Stimulated activated CD4-positive, alpha-beta T cell treated with anti-CD3 and anti-CD28 coated beads, Interleukin-12 subunit alpha, Interleukin-12 subunit beta, amount 100 ng/mL, for 24 hours (primary cell): ENCODE measurements at places on chromosomes 7 and 10.

DNA sequence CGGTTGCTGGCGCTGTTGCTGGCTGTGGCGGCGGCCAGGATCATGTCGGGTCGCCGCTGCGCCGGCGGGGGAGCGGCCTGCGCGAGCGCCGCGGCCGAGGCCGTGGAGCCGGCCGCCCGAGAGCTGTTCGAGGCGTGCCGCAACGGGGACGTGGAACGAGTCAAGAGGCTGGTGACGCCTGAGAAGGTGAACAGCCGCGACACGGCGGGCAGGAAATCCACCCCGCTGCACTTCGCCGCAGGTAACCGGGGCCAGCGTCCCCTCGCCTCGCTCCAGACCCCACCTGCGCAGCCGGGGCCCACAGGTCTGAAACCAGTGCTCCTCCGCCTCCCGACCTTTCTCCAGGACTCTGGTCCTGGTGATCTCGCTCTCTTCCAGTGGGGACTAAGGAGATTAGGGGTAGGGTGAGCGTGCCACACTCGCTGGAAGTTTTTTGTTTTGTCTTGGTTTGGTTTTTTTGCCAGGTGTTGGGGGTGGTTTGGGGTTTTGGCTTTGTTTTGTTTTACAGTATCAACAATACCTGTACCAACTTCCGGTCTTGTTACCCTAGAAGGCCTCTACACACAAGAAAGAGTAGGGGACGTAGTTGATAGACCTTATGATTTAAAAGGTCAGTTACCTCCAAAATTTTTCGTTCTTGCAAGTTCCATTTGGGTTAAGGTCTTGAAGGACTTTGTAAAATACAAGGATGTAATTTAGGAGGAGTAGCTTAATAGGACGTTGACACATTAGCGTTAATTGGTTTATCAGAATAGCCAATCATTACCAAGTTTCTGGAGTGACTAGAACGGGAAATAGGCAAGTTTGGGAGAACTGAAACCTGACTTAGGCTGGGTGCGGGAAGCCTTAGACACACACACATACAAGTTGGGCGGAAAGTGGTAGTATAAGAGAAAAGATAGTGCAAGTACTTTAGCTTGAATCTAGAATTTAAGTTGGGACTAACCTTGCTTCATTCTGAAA is 704 bp downstream of the TNKS2 start:
- DNase-seq, result peak; percentile 20

DNA sequence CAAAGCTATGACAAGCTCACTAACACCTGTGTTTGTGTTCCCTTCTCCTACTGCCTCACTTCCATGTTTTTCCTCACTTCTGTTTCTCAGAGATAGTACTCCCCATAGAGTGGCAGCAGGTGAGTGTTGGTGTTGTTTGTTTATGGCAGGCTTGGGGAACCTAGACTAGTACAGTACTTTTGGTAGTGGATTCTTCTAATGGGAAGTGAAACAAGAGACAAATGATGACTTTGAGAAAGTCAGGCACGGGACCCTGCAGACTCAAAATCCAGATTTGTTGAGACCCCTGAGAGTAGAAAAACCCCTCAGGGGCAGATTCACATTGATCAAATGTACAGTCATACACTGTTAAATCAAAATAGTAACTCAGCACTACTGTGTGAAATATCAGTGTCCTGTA is 6.4 kb upstream of the CFAP69 start:
- no peak for DNase-seq

DNA sequence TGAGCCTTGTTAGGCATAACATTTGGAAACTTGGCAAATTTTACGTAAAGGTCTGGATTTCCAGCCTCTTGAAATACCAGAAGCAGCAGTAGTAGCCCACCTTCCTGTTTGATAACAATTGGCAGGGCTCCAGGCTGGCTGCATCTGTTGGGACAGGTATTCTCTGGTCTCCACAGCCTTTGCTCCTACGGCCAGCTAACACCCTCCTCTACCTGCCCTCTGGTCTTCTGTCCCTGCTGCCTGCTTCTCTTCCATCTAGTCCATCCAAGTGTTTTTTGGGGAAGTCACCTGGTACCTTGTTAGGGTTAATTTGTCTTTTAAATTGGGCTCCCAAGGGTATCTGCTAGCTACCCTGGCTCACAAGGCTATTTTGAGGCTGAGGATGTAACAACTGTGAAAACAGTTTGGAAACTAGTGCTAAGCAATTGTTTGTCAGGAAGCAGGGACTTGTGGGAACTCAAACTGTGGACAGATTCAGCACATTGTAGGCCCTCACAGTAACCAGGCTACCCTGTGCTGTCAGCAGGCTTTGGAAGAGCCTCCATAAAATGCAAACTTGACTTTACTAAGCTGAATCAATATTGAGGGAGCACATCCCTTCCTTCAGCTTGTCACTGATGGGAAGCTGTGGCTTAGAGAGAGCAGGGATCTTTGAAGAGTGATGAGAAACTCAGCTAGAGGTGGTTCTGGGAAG is 8.5 kb downstream of the RPS24 start:
- no peak for DNase-seq

DNA sequence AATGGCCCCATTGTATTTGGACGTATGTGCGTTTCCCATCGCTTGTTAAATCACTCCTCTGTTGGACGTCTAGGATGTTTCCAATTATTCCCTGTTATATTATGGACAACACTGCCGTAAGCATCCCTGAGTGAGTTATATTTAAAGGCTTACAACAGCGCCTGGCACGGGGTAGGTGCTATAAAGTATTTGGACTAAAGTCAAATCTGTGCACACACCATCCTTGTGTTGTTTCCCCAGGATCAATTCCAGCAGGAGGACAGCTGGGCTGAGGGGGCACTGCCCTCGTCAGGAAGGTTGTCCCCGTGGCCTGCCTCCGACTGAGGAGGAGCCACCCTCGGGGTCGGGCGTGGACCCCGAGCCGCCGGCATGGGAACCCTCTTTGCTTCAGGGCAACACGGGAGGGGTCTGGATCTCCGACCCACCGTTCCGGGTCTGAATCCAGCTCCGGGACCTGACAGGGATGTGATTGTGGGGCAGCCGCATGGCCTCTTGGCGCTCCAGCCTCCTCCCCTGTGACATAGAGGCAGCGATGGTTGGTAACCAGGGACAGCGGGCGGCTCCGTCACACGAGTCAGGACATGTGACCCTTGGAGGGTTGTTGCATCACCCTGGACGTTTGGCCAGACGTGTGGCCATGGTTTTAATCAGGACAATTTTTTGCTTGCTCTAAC is 1.5 kb upstream of the JAKMIP3 start:
- no peak for DNase-seq

DNA sequence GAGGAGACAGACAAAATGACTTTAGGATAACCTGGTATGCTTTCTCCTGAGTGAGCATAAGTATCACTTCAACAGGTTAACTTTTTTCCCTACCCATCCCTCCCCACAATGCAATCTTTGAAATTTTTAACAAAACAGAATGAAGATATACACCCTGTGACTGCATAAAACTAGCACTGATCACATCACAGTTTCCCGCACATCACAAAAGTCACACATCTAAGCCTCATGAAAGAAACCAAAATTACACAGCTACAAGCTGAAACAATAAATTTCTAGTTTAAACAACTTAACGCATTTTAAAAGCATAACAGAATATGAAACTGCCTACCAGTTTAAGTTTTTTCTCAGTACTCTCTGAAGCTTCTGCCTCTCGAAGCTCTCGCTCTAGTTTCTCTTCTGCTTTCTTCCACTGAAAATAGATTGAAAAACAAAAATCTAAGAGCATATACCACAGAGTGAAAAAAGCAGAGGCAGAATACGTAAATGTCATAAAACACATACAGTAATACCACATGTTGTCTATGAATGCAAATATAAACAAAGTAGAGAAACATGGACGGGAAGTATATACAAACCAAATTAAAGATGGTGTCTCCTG is 18.1 kb downstream of the NOC3L start:
- no peak for DNase-seq

DNA sequence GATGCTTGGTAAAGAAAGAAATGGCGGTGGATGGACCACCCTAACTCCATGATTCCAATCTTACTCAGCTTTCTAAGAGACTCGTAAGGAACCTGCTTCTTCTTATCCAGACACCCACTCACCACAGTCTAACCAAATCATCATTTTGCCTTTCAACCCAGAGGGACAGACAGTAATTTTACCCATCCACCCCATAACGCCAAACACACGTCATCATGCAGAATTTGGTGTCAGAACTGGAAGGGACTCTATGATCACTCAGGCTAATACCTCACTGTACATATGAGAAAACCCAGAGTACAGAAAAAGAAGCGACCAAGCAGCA is 388 bp downstream of the ECD start:
- DNase-seq, result no peak

GRCh38 chr10:97361537-97361901 is 27.0 kb upstream of the FRAT2 start:
- DNase-seq, result no peak

GRCh38 chr7:155449008-155449868 is 8.7 kb upstream of the EN2 start:
- no peak for DNase-seq

GRCh38 chr7:25389489-25390106 is 161.3 kb upstream of the NPVF start:
- no peak for DNase-seq

DNA sequence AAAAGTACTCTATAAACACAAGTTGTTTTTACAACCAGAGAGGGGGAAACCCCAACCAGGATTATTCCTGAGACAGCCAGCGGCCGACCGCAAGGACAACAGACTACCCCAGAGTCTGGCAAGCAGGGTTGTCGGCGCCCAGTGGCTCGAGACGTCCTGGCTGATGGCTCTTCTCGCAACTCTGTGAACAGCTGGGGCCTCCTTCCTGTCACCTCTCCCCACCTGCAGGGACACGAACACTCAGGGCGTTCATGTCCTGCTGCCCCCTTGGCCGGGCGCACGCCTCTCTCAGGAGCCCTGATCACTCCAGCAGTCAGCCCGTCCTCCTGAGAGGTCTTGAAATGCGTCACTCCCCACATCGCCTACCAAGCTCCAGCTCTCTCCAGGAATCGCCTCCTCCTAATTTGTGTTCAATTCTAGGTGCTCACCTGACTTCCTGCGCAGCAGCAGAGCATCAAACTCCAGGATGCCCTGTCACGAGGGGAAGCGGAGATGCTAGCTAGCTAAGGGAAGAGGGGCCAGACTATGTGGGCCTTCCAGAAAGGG is 66.4 kb upstream of the TNRC18 start:
- DNase-seq, result no peak

DNA sequence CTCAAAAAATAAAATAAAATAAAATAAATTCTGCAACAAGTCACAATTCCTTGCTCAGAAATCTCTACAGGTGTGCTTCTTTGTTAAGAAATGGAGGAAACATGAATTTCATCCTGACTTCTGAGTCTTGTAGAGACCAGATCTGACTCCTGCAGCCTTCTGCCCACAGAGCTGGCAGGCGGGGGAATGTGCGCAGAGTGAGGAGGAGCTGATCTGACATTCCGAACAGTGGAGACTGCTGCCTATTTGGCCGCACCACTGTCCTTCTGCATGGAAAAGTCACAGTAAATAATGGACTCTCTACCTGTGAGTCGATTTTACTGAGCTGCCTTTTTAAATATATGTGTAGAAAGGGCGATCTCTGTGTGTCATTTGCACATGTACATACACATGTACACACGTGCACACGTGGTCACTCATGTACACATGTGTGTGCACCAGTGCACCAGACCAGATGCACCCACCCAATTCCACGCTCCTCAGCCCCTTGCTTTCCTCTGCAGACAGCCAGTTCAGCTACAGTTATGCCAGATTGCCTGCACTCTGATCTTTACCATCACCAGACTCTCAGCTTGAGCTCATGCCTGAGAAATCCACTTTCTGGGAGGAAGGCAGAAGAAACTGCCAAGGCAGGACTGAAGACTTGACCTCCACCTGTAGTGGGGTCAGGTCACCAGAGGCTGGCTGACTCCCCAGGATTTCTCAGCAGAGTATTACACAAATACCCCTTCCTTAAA is 54.9 kb downstream of the IKZF1 start:
- no peak for DNase-seq

- DNase-seq, result no peak
Measured at GRCh38 chr7:5693529-5693928, 87.9 kb downstream of the RNF216 start.

GRCh38 chr7:127245002-127245401 is 7.7 kb downstream of the GRM8 start:
- DNase-seq, result no peak

GRCh38 chr10:45460235-45460878 is 86.3 kb downstream of the ALOX5 start:
- DNase-seq, result no peak

DNA sequence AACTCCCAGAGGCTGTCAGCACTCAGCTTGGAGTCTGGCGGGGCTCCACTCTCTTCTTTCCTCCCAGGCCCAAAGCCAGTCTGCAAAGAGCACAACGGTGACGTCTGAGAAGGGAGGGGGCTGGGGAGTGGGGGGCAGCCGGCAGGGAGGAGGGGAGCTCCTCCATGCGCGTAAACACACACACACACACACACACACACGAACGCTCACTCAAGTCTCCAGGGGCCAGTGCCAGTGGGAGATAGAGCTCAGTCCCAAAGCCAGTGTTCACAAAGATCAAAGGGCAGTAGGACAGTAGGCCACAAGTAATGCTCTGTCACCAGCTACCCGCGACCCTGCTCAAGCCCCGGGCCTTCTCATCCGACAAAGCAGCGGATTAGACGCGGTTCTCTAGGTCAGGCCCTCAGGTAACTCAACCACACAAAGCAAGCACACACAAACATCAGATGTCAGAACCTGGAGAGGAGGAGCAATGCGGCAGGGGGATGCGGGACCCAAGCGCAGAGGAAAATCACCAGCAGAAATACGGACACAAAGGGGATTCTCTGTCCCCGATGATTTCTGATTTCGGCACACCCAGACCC is 19.9 kb downstream of the TCAF1 start:
- DNase-seq, result no peak

- no peak for DNase-seq
Measured at GRCh38 chr10:600876-601659, 88.4 kb downstream of the DIP2C start.

DNA sequence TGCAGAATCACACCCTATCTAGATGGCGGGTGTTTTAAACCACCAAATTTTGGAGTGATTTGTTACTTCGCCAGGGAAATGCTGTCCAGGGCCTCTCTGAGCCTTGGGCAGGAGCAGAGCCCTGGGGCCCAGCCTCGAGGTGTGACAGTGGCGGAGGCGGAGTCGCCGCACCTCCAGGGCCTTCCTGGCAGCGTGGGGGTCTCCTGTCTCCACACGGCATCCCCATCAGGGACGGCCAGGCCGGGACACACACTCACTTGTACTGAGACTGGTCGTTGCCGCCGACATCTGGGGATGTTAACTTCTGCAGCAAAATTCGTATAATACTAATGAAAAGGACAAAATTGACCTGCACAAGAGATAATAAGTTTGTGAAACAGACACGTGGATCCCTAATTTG is 110.7 kb downstream of the VIPR2 start:
- no peak for DNase-seq

GRCh38 chr10:23419655-23420329 is 19.1 kb upstream of the OTUD1 start:
- no peak for DNase-seq

- DNase-seq, result no peak
Measured at GRCh38 chr10:43569681-43570080, 4.7 kb downstream of the ZNF239 start.

- no peak for DNase-seq
Measured at GRCh38 chr10:117398029-117398428, 22.8 kb upstream of the PDZD8 start.

GRCh38 chr7:129741743-129742213 is 130.3 kb downstream of the NRF1 start:
- no peak for DNase-seq
